ENCODE measurements at places on chromosomes 13 and 19.

- no peak for DNase-seq
Measured at GRCh38 chr13:103224804-103225203, 158.6 kb upstream of the SLC10A2 start.

GRCh38 chr13:104737713-104738112, 1671.5 kb upstream of the SLC10A2 start:
- DNase-seq, result no peak

GRCh38 chr19:20926796-20927195, 3.7 kb downstream of the ZNF85 start:
- no peak for DNase-seq

- DNase-seq, result no peak
Measured at GRCh38 chr13:25690582-25690981, 318.8 kb downstream of the ATP8A2 start.

GRCh38 chr19:46954502-46954992, 65.1 kb upstream of the NPAS1 start:
- DNase-seq, result no peak

- no peak for DNase-seq
Measured at GRCh38 chr13:22740264-22740663, 440.5 kb upstream of the SGCG start.

DNA sequence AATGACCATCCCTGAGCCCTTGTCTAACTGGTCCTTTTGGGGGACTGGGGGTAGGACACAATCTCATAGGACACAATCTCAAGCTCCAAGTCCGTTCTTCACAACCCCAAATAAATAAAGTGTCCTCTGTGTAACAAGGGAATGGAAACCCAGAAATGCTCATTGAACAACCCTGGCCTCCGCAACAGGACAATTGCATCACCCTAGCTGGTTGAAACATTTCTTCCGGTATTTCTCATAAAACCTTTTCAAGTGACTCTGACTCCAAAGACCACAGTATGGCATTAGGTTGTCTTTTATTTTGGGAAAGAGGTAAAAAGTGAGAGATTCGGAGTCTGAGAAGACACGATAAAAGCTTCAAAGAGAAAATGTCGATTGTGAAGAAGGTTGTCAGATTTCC, 186.6 kb downstream of the ZNF536 start:
- DNase-seq, result no peak

GRCh38 chr13:57437587-57437986, 194.0 kb upstream of the PCDH17 start:
- DNase-seq, result no peak

DNA sequence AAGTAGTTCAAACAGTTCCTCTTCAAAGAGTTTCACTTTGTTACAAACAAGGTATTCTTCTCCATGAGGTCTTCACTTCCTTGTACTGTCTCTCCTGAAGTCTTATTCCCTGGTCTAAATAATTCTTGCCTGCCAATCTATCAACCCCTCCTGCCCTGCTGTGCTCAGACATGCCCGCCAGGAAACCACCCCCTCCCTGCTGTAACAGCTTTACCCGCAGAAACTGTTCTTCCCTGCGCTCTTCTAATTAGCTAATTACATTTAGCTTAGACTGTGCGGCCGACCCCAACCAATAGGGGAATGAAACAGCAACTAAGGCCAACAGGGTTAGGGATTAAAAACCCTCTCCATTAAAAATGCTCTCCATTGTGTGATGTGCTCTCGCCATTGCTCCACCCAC, 46.7 kb downstream of the ZNF846 start:
- DNase-seq, result no peak

DNA sequence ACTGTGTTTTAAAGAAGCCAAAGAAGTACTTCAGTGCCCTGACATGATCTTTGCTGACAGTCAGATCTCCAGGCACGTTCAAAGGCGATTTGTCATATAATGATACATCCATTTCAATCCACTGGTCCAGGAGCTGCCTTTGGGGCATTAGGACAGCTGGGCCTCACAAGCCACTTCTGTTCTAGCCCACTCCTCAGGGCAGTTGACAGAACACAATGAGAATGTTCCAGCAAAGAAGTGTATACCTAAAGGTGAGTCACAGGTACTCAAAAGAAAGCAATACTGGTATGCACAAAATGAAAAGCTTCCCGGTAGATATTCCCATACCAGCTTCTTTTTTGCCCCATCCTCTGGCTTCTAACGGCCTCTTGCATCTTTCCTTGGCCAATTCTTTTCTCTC, 12.5 kb upstream of the MAP3K10 start:
- DNase-seq, result no peak

GRCh38 chr19:29528946-29529645, 3.3 kb downstream of the VSTM2B start:
- DNase-seq, result no peak

DNA sequence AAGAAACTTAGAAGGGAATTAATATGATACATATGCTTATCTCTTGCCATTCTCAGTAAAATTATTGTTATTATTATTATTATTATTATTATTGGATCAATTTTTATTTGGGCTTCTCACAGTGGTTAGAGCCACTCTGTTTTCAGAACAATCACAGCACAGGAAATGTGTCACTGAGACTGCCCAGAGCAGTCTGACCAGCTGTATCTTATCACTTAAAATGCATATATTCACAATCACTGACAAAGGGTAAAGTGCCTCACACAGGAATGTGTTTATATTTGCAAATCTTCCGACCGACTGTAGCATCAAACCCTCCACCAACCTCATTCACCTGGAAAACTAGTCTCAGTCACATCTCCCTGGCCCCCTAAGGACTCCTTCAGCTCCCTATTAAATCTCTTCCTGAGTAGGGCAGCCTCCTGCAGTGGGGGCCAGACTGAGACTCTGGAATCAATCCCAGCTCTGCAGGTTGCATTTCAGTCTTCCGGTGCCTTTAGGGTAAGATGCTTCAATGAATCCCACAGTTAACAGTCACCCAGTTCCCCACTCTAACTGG, 738.3 kb upstream of the SLITRK5 start:
- DNase-seq, result no peak

DNA sequence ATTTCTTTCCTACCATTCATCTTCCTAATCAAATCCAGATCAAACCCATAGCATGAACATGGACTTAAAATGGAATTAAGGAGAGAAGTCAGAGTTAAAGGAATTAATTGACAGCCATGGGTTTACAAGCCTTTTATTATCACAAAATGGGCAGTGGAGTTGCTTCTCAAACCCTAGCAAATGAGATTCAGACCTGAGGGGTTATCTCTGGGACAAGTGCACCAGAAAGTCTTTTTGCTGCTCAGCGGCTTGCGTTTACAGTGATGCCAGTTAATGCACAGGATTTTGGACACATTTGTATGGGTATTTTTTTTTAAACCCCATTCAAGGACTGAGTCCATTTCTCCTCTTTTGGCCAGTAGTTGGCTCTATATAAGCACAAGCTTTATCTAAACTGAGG, 503.0 kb downstream of the EFNB2 start:
- no peak for DNase-seq

DNA sequence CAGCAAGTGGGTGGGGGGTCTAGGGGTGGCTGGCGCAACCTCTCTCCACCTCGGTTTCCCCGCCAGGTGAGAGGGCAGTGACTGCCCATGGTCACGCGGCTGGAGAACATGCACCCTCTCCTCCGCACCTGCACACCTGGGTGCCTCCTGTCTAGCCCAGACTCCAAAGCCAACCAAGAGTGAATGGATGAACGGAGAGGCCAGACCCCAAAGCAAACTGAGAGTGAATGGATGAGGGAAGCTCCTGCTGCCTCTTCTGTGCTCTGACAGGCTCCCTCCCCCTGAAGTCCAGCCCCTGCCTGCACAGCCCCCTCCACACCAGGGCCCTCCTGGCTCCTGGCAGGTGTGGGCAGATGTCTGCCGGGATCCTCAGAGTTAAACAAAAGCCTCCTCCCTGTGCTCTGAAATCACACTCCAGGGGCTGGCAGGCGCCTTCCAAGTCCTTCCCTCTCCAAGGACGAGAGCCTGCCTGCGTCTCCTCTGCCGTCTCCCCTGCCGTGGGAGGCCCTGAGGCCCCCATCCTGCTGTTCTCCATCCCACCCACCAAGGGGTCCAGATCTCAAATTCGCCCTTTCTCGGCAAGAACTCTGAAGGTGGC, 2.2 kb downstream of the SBNO2 start:
- DNase-seq, result no peak

GRCh38 chr13:97262058-97262457, 39.9 kb downstream of the MBNL2 start:
- no peak for DNase-seq

- no peak for DNase-seq
Measured at GRCh38 chr13:114125589-114125988, 6.8 kb downstream of the RASA3 start.

- no peak for DNase-seq
Measured at GRCh38 chr13:106243011-106243565, 292.4 kb downstream of the EFNB2 start.

GRCh38 chr13:72839831-72840426, 58.0 kb downstream of the PIBF1 start:
- DNase-seq, result no peak

- DNase-seq, result no peak
Measured at GRCh38 chr19:31530781-31531180, 181.5 kb upstream of the TSHZ3 start.

DNA sequence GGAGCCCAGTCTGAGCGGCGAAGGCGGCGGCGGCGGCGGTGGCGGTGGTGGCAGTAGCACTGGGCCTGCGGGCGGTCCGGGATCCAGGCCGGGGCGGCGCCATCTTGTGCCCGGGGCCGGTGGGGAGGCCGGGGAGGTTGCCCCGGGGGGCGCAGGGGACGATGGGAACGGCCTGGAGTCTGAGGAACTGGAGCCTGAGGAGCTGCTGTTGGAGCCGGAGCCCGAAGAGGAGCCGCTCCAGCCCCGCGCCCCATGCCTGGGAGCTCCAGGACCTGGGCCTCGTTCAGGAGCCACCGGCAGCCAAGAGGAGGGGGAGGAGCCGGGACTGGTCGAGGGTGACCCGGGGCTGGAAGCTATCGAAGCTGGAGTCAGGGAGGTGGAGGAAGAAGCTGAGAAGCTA, 11.6 kb downstream of the ZNF28 start:
- DNase-seq, result no peak

GRCh38 chr13:83753912-83754624, 128.2 kb downstream of the SLITRK1 start:
- no peak for DNase-seq

DNA sequence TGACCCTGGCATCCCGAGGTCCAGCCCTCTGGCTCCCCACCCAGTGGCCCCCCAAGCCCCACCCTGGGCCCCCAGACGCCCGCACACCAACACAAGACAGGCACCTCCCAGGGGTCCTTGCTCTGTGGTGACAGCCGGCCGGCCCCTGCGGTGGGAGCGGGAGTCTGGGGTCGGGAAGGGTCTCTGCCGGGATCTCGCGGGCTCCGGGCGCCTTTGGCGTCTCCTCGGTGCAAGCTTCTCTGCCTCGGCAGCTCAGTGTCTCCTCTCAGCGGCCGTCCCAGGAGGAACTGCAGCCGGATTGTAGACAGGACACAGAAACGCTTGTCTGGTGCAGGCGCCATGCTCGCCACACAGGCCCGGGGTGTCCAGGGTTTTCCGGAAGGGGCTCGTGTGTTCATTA, 43.7 kb downstream of the TMEM255B start:
- no peak for DNase-seq

DNA sequence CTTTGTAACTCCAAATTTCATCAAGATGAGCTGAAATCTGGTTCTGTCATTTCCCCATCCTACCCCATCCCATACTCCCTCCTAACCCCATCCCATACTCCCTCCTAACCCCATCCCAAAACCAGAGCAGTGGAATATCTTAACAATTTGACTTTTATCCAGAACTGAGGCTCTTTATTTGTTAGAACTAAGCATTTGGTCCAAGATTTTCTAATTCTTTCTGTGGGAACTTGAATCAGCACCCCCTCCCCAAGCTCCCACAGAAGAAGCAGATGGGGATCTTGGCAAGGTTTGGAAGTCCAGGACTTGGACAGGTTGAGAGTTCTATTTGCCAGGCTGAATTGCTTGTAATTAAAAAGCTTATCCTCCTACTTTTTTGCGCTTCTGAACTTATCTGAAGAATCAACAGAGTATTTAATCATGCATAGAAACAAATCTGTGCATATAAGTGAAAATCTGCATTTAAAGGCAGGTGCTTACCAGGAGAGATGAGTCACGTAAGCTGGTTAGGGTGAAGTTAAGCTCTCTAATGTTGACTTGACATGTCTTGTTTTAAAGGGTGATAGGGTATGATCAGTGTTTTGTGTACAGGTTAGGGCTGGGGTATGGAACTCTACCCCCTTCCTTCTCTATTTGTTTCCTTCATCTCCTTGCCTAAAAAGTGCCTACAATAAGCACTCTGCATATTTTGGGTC, 111.1 kb downstream of the COG6 start:
- no peak for DNase-seq

DNA sequence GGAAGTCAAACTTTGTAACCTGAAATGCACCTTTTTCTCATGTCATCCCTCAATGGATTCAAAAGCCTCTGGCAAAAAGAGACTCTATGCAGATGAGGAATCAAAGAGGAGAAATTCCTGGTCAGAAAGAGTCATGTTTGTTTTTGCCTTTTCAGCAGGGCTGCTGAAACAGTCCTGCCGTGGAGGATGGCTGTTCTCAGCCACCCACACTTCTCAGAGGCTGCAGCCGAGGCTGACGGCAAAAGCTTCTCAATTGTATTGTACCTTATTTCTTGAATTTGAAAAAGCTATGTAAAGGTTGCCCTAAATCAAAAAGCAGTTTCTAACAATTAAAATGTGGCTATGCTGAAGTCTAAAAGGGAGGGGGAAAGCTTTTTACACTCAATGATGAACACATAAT, 385.3 kb downstream of the KCTD12 start:
- DNase-seq, result no peak

DNA sequence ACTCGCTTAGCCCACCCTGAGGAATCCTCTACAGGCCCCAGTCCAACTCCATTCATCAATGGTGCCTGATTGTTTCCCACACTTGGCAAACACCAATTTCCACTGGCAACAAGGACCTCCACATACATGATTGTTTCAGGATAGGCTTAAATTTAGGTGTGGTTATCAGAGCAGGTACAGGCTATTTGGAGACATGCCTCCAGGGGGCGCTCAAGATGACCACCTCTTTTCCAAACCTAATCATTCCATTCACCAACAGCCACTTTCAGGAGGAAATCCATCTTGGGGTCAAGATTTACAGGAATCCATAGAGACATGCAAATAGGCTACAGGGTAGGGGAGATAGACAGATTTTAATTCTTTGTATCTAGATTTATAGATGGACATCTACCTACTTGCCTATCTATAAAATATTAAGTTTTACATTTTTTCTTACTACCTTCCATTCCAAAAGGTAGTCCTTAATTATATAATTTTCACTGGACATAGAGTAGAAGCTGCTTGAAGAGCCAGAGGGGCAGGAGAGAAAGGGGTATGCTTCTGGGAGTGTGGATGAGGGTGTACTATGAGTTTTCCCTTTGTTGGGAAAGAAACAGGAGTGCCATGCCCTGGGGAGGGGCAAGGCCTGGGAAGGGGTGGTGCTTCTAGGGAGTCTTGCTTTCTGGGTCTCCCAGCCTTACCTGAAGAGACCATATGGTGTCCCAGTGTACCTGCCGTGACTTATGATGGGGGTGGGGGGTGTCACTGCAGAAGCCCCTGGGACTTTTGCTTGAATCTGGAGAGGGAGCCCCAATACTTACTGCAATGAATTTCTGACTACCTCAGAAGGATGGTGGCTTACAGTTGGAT, 14.1 kb upstream of the PCDH8 start:
- DNase-seq, result no peak

- DNase-seq, result no peak
Measured at GRCh38 chr13:40190641-40191100, 475.8 kb downstream of the FOXO1 start.

- no peak for DNase-seq
Measured at GRCh38 chr19:6055013-6055795, 55.1 kb downstream of the RFX2 start.

GRCh38 chr13:113229161-113229560, 19.7 kb downstream of the CUL4A start:
- DNase-seq, result no peak

All from left renal pelvis (tissue), 4 donors.